Stimulated activated CD8-positive, alpha-beta memory T cell treated with anti-CD3 and anti-CD28 coated beads, Interleukin-12 subunit alpha, Interleukin-12 subunit beta, amount 100 ng/mL, for 4 hours (primary cell): ENCODE measurements at places on chromosomes 13 and 19.

- DNase-seq = peak; percentile 40
Measured at GRCh38 chr19:661427-662196, 1.4 kb downstream of the RNF126 start.

DNA sequence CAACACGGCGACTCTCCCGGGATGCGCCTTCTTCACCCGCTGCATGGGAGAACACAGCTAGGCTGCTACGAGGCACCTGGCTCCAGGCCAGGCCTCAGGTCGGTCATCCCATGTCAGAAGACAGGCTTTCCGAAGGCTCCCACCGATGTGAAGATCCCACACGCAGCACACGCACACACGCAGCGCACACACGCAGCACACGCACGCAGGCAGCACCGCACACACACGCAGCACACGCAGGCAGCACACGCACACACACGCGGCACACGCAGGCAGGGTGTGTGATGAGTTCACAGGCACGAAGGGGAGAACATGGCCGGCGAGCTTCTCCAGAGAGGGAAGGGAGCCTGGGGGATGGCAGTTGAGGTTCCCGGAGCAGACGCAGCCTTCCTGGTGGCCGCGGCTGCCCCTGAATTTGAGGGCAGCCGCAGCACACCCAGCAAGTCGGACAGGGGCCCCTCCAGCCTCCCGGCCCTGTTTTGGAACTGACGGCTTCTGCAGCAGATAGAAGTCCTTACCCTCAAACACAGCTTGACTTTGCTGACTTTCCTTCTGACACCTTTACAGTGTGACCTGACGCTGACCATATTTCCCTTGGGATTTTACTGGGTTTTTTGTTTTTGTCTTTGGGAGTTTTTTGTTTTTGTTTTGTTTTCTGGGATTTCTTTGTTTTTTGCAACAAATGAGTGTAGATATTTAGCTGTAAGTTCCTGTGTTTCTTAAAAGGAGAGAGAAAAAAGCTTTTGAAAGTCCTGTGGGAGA is 55.9 kb downstream of the RASA3 start:
- DNase-seq = no peak

DNA sequence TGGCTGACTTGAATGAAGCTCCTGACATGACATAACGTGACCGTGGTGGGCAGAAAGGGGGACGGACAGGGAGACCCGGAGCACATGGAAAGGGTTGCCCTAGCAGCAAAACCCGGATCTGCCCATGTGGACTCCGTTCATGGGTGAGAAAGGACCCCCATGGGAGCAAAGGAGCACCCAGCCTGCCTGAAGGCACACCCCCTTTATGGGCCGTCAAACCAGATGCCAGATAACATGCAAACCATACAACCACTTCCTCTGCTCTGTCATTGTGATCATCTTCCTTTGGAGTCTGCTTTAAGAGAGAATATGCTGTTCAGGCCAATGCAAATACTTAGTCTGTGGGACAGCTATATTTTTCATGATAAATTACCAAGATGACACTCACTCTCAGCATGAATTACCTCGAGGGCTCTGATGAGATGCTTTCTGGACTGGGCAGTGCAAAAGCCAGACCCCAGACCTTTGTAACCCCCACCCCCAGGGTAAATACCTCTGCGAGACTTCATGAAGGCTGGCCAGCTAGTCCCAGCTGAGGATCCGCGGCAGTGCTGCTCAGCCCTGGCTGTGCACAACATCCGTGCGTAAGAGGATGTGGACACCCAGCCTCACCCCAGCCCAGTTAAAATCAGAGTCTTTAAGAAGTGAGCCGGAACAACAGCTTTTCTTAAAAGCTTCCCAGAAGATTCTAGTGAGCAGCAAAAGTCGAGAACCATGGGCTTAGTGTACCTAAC is 126.6 kb downstream of the USP12 start:
- no peak for DNase-seq

DNA sequence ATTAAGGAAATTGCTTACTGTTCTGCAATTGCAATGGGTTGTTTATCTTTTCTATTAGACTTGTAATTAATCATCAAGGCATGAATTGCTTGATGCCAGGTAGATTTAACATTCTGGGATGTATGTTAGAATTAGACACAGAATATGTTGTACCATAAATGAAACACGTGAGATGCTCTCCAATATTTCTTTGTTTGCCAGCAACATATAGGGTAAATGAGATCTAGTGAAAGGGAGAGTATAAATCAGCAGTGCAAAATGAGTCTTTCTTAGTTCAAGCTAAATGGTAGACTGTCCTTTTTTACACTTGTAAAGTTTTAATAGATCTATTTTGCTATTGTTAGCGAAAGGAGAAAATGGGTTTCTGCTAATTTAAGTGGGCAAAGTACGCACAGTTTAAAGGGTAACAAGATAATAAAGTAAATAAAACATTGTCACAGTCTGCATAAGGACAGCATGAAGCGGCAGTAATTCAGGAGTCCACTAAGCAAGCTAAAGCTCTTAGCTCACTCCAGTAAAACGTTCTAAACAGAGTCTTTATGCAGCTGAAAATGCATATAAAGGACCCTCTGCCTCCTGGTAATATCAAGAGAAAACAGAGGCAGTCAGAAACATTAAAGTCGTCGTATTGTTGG is 1137.1 kb downstream of the OLFM4 start:
- no peak for DNase-seq

GRCh38 chr13:112692104-112692503 is 2.3 kb downstream of the ATP11A start:
- DNase-seq = no peak
